Body of pancreas (tissue), 4 donors: ENCODE measurements at places on chromosomes 1 and 21.
A peak's percentile ranks its signal among the peaks of the same experiment; 100 is the strongest.

- peak; percentile 25 for DNase-seq
Measured at GRCh38 chr1:108043707-108044106, 78.7 kb upstream of the VAV3 start.

- DNase-seq, result peak; percentile 75
Measured at GRCh38 chr1:22636353-22636752, at the start of gene C1QA. Gene C1QA, plus strand, starts transcription at chr1:22636628. Its CDS starts 989 bp downstream, at chr1:22637617.

DNA sequence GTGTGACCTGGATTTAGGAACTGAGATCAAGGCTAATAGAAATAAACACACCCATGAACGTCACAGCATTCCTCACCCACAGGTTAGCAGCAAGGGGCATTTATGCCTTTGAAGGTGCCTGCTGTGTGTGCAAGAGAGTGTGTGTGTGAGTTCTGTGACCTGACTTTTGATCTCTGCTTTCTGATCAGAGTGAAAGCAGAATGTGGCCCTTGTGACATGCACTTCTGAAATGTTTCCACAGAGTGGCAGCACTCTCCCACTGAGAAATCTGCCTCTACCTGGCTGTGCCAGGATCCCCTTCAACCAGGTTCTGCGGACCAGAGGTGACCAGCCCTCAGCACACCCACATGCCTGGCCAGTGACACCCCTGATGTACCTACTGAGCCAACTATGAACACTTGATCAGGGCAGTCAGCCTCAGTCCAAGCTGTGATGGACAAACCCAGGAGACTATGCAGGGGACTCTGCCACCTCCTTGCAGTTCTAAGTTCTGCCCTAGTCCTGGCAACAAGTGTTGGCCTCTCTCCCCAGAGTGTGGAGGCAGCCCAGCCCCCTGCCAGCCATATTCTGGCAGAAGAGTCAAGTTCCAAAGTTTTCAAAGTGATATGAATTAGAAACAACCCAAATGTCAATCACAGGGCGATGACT, 41.0 kb downstream of the RXRG start:
- peak; percentile 30 for DNase-seq

- no peak for DNase-seq
Measured at GRCh38 chr1:85351202-85351828, 74.9 kb upstream of the BCL10 start.

DNA sequence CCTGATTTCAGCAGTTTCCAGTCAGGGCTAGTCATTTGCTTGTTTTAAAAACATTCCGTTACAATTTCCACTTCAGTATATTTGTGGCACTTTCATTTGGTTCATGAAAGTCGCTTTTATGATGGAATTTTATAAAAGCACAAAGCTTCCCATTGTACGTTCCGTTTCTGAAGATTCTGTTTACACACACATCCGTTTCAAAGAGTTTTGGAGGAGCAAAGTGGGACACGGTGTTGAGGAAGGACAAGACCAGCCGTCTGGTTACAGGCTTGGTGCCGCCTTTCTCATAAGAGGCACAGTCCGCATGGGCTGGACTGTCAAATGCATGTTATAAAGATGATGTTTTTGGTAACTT, 60.3 kb downstream of the FAAP20 start:
- no peak for DNase-seq

DNA sequence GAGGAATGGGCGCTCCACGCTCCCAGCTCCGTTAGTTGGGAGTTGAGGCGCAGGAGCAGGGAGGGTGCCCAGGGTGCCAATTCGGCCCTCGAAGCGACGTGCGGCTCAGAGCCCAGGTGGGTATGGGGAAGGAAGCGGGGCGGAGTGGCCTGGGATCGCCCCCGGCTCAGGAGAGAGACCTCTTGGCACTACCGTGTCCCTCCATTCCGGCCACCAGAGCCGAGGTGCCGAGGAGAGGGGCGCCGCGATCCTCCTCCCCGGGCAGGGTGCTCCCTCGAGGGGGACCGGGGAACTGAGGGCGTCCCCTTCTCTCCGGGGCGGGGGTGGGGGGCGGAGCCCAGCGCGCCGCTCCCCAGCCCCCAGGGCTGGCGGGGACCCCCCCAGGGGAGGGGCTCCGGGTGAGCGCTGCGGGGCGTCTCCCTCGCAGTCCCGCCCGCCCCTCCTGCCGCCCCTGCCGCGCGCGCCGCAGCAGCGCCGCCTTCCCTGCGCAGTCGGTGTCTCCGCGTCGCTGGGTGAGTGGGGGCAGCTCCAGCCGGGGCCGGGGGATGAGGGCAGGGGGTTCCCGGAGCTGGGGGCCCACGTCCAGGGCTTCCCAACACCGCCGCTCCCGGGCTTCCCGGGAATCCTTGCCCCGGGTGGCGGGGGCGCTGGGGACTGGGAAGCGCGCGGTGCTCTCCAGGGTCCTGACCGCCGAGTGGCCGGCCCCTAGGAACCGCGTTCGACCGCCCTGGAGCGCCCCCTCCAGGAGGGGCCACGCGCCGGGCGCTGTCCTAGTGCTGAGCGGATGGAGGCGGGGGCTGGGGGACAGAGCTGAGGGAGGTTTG, at the start of gene HPCA:
TSS of gene HPCA (plus strand) at position 488 of the 824 bp plus-strand sequence. CDS start 2,408 bp downstream, outside the sequence.
- peak; percentile 78 for DNase-seq

- DNase-seq, result no peak
Measured at GRCh38 chr1:172883387-172883791, 167.4 kb downstream of the TNFSF18 start.

GRCh38 chr21:27024301-27024700, 57.4 kb upstream of the ADAMTS5 start:
- DNase-seq, result no peak

- no peak for DNase-seq
Measured at GRCh38 chr1:42479621-42480020, 16.5 kb downstream of the CCDC30 start.

- DNase-seq, result no peak
Measured at GRCh38 chr1:26779098-26779668, 8.6 kb upstream of the PIGV start.

GRCh38 chr1:161390559-161390858, 22.8 kb upstream of the CFAP126 start:
- DNase-seq, result no peak

DNA sequence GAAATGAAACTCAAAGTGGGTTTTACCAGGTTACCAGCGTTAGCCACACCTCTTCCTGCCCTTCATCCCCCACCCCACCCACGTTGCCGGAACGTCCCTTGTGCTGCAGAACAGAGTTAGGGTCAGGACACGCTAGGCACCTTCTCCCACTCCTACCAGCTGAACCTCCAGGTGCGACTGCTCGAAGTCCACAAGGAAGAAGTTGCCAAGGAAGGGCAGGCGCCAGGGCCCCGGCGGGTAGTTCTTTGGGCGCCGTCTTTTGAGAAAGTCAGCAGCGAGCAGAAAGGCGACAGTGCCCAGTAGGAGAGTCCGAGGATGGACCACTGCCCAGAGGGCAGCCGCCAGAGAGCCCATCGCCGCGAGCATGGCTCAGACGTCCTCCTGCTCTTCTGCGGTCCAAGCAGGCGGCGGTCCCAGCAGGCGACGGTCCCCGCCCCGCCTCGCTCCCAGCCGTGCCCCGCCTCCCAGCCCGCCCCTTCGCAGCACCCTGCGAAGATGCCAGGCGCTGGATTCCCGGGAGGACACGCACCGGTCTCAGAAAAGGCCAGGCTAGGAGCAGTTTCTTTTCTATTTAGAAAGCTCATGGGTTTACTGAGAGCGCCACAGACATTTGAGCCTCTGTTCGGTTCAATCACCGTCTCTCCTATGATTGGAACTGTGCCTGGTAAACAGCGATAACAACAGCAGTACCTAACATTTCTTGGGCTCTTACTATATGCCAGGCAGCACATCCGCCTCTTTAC, at the start of gene CYP2J2:
TSS of gene CYP2J2 (minus strand) at position 393 of the 743 bp plus-strand sequence. CDS start at position 366, 27 bp downstream.
- DNase-seq, result peak; percentile 76

DNA sequence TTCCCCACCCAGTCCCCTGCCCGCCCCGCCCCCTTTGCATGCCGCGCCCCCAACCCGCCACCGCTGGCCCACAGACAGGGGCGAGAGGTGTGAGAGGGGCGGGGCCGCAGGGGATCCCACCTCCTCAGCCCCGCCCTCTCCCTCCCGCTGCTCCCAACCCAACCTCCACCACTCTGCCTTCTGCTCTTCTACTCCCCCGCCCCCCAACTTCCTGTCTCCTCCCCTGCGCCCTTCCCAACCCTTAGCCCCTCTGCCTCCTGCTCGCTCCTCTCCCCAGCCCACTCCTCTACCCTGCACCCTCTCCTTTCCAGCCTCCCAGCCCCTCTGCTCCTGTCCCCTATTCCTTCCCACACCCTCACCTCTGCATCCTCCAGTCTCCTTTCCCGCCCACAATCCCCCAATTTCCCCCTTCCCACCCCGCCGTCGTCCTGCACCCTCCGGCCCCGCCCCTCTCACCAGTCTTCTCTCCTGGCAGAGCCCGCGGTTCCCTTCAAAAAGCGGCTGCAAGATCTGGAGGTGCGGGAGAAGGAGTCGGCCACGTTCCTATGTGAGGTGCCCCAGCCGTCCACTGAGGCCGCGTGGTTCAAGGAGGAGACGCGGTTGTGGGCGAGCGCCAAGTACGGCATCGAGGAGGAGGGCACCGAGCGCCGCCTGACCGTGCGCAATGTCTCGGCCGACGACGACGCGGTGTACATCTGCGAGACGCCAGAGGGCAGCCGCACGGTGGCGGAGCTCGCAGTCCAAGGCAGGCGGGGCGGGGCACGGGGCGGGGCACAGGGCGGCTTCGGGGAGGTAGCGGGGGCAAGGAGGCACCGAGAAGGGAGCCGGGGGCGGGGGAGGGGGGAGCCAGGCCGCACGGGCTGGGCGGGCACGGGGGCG, 5.4 kb downstream of the OBSCN start:
- DNase-seq, result peak; percentile 88

- no peak for DNase-seq
Measured at GRCh38 chr1:204992998-204993314, 50.1 kb upstream of the CNTN2 start.

DNA sequence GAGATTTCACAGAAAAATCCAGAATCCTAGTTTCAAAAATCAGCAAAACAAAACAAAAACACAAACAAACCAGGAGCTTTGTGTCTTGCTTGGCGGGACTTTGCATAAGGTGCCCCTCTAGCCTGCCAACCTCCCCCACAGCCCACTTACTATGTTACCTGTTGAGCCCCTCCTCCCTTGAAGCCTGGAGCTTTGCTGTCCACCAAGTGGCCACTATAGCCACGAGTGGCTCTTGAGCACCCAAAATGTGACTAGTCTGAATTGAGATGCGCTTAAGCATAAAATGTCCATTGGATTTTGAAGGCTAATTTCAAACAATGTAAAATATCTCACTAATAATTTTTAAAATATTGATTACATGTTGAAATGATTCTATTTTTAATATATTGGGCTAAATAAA, 12.2 kb downstream of the TFAP2E start:
- DNase-seq, result no peak

- DNase-seq, result no peak
Measured at GRCh38 chr1:36961062-36961615, 73.2 kb downstream of the GRIK3 start.
